CD4-positive, alpha-beta T cell treated with Interleukin-6 for 4 hours (primary cell): ENCODE measurements at places on chromosomes 2 and 18.
A peak's percentile ranks its signal among the peaks of the same experiment; 100 is the strongest.

DNA sequence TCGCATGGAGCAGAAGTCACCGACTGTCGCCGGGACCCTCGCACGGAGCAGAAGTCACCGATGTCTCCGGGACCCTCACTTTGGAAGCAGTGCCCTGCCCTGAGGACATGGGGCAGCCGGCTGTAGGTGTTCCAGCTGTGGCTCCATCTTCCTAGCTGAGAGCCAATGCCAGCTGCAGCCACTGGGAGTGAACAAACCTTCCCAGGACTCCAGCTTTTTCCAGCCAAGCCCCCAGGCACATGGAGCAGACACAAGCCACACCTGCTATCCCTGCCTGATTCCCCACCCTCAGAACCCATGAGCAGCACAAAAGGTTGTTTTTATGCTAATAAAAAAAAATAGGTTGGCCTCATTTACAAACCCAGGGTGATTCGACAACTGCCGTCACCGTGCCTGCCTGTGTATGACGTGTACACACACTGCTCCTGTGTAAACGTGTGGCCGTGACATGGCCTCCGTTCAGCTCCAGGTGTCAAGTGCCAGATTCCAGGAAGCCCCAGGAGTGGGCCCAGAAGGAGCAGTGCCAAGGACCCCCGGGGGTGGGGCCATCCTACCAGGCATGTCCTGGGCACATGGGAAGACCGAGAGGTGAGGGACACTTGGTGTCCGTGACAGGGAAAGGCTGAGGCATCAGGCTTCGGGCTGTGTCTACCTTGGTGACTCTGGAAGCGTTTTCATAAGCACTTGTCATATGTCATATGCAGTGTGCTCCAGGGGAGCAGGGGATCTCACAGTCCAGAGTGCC, 91.5 kb downstream of the EIPR1 start:
- no peak for DNase-seq

GRCh38 chr2:74297391-74297790, 45.8 kb downstream of the SLC4A5 start:
- DNase-seq, result no peak

- DNase-seq, result no peak
Observed at GRCh38 chr2:41907771-41908207, 140.0 kb upstream of the PKDCC start.

GRCh38 chr2:70014959-70015358, 53.5 kb upstream of the ASPRV1 start:
- no peak for DNase-seq

GRCh38 chr2:135212757-135213156, 160.7 kb downstream of the RAB3GAP1 start:
- DNase-seq, result no peak

GRCh38 chr18:47390410-47391024, 139.1 kb upstream of the SKOR2 start:
- no peak for DNase-seq

GRCh38 chr2:207133820-207134519, 31.8 kb downstream of the KLF7 start:
- no peak for DNase-seq

DNA sequence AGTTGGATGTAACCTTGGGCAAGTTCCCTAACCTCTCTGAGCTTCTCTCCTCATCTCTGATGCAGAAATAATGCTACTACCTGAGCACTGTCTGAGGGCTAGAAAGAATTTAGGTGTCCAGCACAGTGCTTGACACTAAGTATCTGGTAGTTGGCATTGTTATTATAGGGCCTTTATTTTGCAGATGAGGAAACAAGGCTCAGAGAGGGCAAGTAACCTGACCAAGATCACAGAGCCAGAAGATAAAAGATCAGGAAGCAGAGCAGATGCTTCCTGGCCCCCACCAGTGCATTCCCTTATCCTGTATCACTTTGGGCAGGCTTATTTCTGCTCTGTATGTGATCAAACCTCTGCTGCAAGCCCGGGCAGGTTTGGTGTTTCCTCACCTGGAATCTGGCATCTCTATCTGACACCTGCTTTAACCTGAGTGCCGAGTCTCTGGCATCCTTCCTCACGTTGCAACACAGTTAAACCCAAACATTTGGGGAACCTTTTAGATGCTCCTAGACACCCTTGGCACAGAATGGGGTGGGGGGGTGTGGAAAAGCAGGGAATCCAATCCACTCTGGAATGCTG, 69.9 kb downstream of the PLB1 start:
- DNase-seq, result no peak

DNA sequence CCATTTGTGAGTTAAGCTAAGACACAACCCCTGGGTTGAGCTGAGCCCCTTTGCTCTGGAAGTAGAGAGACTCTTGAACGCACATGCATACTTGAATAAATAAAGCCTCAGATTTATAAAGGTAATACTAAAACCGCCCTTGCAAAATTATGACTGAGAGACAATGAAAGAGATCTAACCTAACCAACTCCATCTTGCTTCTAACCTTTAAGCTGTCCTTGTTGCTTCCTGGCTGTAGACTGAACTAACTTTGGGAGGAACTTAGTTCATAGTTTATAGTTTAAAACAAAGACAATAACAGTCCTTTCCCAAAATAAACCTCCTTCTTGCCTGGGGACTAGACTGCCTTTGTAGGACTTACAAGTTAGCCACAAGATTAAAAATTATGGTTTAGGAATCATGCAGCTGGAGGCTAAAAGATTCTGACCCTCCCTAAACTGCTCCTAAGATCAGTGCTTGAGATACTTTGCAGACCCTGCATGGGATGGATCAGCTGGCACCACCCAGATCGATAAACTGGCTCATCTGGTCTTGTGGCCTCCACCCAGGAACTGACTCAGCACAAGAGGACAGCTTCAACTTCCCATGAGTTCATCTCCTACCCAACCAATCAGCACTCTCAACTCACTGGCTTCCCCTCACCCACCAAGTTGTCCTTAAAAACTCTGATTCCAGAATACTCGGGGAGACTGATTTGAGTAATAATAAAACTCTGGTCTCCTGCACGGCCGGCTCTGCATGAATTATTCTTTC, 240.2 kb upstream of the SLC14A2 start:
- DNase-seq, result no peak

GRCh38 chr2:925711-926110, 24.9 kb upstream of the SNTG2 start:
- DNase-seq, result no peak

DNA sequence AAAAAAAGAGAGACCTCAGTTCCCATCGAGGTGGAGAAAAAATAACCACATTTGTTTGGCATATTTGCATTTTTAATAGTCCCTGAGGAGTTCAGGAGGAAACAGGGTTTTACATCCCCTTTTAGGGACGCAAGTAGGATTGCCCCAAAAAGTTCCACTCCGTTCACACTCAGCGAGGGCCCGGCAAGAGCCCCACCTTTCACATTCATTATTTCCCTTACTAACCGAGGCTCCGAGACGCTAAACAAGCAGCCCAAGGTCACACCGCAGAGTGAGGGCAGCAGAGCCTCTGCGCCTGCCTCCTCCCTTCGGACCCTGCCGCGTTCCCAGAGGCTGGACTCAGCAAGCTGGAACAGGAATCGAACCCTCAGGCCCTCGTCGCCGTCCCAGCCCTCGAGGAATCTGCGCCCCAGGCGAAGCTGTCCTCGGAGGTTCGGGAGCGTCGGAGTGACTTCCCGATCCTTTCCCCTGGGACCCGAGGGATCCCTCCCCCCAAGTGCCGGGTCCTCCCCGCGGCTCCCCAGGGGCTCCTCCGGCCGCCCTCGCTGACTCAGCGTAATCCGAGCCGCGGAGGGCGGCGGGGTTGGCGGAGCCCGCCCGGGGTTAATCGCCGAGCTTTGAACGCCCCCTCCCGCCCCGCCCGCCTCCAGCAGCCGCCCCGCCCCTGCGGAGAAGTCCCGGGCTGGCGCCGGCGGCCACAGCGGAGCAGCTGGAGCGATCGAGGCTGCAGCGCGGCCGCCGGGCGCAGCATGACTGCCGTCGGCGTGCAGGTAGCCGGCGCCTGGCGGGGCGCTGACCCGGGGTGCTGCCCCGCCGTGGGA, at the start of gene TMEM37:
Gene TMEM37, plus strand, starts transcription at position 700 of the 821 bp plus-strand sequence. Its CDS starts 50 bp downstream, at position 750.
- DNase-seq, result peak; percentile 38

- no peak for DNase-seq
Observed at GRCh38 chr2:240725671-240726070, 34.0 kb downstream of the AQP12A start.

- DNase-seq, result no peak
Observed at GRCh38 chr2:165371356-165371755, 98.1 kb upstream of the CSRNP3 start.

GRCh38 chr2:216589791-216590190, 43.4 kb upstream of the IGFBP2 start:
- DNase-seq, result no peak

DNA sequence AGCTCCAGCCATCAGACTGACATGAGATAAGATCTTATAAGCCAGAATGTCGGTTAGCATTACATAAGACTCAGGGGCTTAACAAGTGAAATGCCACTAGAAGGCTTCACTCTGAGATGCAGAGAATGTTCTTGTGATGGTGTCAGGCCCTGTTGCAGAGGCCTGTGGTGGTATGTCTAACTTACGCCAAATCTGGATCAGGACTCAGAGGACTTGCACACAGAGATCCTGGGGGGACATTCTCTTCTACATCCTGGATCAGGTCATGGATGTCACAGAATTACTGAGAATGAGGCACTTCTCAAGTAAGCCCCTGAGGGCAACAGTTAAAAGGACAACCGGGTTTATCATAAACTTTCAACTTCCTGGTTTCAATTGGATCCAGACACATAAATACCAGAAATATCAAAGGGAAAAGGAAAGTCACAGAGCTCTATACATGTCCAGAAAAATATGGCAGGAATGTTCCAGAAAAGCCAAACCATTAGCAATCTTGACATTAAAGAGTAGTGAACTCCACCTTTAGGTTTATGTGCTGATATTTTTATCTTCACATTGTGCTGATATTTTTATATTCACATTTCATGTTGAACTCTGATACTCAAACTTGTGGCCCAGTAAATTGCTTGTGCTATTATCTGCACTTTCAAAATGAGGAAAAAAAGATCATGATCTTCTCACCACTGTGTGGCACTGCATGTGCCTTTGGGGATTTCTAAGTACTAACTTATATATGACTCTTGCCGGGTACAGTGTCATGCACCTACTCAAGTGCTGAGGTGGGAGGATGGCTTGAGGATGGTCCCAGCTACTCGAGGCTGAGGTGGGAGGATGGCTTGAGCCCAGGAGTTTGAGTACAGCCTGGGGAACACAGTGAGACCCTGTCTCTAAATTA, 137.5 kb upstream of the RNF152 start:
- DNase-seq, result no peak

DNA sequence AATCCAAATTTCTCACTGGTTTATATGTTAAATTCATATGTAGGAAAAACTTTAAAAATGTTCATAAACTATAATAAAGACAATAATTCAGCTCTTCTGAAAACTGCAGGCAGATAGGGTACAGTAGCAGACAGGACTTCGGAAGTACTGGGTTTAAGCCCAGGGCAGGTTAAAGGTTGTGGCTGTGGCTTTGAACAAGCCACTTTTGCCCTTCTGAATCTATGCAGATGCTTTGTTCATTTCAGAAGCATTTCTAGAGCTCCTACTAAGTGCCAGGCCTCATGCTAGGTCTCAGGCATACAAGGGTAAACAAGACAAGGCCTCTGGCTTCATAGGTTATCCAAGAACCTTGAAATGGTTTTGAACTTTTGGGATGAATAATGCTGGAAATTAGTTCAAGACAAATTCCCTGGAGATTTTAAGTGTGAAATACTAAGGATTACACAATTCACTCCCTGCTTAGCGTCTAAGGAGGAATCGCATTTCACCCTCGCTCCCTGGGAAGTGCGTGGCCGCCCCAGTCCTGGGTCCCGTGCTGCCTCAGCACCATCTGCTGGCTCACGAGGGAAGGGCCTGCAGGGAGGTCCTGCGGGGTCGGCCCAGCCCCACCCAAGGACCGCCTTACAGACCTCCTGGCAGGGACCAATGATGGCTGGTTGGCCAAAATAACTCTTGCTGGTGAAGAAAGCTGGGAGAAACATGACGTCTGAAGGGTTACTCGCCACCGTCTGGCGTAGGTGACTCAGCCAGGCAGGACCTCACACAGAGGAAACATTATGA, 67.7 kb upstream of the L3MBTL4 start:
- no peak for DNase-seq

- DNase-seq, result no peak
Observed at GRCh38 chr2:191593622-191594385, 84.1 kb upstream of the NABP1 start.

DNA sequence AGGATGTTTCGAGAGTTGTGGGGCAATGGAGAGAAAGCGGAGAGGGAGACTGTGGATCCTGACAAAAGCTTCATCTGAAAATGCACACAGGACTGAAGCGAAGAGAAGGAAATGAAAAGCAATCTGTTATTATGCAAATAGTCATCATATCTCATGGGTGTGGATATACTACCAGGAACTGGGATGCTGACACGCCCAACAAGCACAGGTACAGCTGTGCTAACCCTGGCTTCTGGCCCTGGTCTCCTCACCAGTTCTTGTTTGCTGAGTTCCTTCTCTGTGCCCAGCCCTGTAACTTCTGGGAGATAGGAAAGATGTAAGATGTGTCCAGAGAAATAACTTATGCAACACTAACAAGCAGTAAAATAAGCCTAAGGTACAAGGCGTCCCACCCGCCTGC, 358.8 kb downstream of the CMPK2 start:
- DNase-seq, result no peak

DNA sequence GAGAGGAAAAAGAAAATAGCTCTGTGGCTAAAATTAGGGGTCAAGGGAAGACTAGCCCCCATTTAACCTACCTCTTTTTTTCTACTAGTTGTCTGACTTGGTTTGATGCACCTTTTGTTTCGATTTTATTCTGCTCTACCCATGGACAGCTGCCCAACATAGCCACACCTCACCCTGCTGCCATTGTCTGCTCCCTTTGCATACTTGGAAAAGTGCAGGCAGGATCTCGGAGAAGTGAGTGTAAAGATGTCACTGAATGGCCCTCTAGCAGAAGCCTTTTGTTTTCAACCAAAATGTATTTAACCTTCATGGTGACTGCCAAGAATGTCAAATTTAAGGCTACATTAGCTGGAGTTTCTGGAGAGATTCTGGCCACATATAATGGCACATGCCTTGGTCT, 62.9 kb downstream of the SETBP1 start:
- no peak for DNase-seq

- no peak for DNase-seq
Observed at GRCh38 chr18:21686282-21687105, 18.1 kb downstream of the ABHD3 start.

- no peak for DNase-seq
Observed at GRCh38 chr2:120379916-120380893, 34.3 kb downstream of the INHBB start.

- peak; percentile 48 for DNase-seq
Observed at GRCh38 chr18:63290821-63291200, 28.8 kb downstream of the BCL2 start.

GRCh38 chr18:63071701-63072141, 247.8 kb downstream of the BCL2 start:
- no peak for DNase-seq

DNA sequence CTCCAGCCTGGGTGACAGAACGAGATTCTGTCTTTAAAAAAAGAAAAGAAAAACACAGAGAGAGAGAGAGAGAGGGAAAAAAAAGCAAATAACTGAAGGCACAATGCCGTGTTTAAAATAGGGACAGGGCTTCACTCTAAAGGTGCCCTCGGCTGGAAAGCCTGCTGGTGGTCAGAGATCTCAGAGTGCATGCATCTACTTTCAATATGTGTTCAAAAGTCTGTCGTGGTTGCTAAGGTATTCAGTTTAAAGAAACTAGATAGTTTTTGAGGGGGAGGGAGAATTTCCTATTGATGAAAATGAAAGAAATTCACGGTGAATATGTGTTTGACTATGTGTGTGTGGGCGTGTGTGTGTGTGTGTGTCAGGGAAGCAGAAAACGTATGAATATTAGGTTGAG, 11.0 kb upstream of the CBLN2 start:
- DNase-seq, result no peak

- DNase-seq, result no peak
Observed at GRCh38 chr2:105390454-105390853, 8.4 kb downstream of the FHL2 start.

GRCh38 chr18:59150236-59150635, 10.6 kb downstream of the SEC11C start:
- DNase-seq, result no peak
